ENCODE measurements at places on chromosomes 1 and 21. TPM values are rescaled to one million over a fixed set of nuclear protein-coding genes. Genes with fewer than 3 reads are reported as not detected.
A peak's percentile ranks its signal among the peaks of the same experiment; 100 is the strongest.

DNA sequence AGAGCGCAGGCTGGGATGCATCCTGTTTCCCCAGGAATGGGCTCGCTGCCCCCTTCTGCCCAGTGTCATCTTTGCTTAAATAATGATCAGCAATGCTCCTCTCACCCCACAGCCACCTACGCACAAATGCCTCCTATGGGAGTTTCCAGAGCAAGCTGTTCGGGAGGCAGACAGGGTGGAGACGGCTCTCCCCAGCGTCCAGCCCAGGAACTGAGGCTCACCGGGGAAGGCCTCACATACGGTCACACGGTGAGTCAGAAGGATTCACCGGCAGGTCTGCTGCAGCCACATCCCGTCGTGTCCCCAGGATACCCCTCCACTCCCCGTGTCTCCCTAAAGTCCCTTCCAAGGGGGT is 40.3 kb upstream of the RUNX3 start:
- DNase-seq: no peak

- DNase-seq: no peak
These were observed 21.2 kb upstream of the CHI3L1 start for GRCh38 chr1:203207751-203208150.

DNA sequence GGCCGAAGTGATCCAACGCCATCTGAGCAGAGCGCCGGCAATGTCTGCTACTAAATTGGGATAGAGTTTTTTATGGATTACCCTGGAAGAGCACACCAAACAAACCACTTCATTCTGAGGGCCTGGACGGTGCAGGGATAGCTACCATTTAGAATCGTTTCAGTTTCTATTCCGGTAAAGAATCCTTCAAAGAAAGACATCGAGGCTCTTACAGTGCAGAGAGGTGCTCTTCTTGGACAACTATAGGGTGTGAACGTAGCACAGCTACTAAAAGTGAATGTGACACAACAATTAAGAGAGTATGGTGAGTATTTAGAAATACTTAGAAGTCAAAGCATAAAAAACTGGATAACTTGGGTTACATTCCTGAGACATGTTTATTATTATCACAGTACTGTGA is 16.1 kb downstream of the HIVEP3 start:
- no peak for DNase-seq

DNA sequence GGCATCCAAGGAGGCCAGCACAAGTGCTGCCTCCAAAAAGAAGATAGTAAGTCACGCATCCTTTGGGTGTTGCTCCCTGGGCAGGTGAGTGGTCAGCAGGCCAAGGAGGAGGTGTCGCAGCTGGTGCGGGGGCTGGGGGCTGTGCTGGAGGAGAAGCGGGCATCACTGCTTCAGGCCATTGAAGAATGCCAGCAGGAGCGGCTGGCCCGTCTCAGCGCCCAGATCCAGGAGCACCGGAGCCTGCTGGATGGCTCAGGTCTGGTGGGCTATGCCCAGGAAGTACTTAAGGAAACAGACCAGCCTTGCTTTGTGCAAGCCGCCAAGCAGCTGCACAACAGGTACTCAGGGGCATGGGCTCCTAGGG is 4.3 kb downstream of the TRIM46 start:
- DNase-seq: no peak

The NECTIN4 gene
- polyA plus RNA-seq: 4.7 TPM

DNA sequence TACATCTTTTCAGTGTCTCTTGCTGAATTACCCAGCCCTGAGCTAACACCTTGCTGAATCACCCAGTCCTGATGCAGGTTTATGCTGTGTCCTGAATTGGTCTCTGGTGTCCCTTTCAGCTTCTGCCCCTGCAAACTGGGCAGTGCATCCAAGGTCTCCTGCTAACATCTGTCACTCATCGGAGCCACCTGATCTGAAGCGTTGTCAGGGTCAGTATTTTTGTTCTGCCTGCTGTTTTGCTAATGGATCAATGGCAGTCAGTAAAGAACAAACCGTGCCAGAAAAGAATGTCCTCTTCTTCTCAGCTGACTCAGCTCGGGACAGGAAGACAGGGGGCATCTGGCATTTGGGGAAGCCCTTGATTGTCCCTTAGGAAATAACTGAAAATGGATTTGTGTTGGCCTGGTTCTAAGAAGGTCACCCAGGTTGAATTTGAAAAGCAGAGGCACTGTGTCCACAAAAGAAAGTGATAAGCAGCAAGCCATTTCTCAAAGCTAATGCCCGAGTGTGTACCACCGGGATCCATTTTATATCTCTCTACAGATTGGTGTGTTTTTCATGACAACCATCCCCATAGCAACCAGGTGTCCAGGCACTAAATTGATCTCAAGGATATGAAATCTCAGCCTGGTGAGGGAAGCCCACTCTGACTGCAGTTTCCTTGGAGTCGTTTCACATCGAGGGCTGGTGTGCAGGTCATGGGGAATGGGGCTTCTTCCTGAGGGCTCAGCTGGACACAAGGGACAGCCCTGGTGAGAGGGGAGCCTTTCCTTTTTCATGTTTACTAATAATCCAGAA is 109.7 kb upstream of the IRF2BP2 start:
- no peak for DNase-seq

The AGT gene
- polyA plus RNA-seq: 45.4 TPM

DNA sequence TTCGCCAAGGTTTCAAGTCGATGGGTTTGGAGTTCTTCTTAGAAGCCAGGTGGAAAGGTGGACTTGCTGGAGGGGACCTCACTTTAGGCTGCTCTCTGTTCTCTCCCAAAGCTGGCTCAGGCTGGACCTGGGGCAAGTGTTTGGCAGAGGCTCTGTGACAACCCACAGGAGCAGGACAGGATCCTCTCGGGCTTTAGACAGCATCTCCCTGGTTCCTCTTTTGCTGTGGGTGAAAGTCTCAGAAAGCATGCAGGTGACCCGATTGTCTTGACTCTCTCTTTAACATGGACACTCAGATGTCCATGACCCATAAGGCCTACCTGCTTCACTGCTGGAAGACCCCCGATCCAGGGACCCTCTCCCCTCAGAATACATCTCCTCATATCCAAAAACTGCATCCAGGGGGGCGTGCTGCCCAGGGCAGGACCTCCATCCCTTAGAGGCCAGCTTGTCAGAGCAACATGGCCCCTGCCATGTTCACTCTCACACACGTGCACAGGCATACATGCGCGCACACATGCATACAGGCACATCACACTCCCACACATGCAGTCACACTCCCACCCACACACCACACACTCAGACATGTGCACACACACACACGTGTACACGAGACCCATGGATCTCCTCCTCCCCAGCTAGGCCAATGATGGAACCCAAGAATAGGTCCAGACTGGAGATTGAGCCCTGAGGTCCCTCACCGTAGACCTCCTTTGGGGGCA is 21.3 kb downstream of the MRPL37 start:
- DNase-seq: no peak

- DNase-seq: no peak
These were observed 14.7 kb upstream of the ALG6 start for GRCh38 chr1:63352736-63353135.

GRCh38 chr1:29502225-29502910 is 266.0 kb downstream of the PTPRU start:
- no peak for DNase-seq

The SPRR4 gene
- not detected for polyA plus RNA-seq

The CR1L gene
- 0.96 TPM for polyA plus RNA-seq

The CHRNB2 gene
- 0.45 TPM for polyA plus RNA-seq

- no peak for DNase-seq
These were observed 433 bp upstream of the KAZN start for GRCh38 chr1:14598007-14598497.

The PCP4 gene
- polyA plus RNA-seq: 11.9 TPM

GRCh38 chr1:70355920-70356319 is 1.4 kb upstream of the ANKRD13C start:
- no peak for DNase-seq

GRCh38 chr1:57198912-57199311 is 224.9 kb downstream of the DAB1 start:
- DNase-seq: no peak

GRCh38 chr1:235971020-235971419 is 93.9 kb downstream of the NID1 start:
- DNase-seq: no peak

GRCh38 chr1:64516301-64516700 is 46.4 kb downstream of the CACHD1 start:
- DNase-seq: no peak

The PDZK1 gene
- 194 TPM for polyA plus RNA-seq

GRCh38 chr1:72827278-72827677 is 544.9 kb upstream of the NEGR1 start:
- DNase-seq: no peak

The UCHL5 gene
- polyA plus RNA-seq: 48.5 TPM

DNA sequence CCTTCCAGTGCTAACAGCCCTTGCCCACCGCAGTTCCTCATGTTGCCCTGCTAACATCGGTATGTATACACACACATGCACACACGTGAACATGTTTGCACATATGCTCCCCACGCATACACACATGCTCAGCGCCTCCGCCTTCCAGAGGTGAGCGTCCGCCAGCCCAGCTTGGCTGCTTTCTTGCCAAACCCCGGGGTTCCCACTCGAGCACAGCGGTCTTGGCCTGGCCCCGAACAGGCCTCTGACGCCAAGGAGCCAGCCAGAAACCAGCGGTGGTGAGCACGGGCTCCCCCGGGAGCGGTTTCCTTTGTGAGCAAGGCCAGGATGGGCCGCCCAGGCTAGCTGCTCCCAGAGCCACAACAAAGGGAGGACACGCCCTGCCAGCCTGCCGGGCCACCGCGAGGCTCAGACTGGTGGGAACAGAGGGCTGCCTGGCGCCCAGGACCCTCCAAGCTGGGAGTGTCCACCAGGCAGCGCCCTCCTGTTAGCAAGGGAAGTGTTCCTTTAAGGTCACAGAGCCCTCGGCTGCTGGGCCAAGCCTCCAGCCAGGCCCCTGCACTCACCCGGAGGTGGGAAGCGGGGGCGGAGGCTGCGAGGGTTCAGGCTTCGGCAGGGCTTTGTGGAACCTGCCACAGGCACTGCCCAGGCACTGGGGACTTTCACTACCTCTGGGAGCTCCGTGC is 65.4 kb downstream of the ALPL start:
- DNase-seq: no peak

- DNase-seq: no peak
These were observed 40.1 kb downstream of the PIK3C2B start for GRCh38 chr1:204454476-204454875.

DNA sequence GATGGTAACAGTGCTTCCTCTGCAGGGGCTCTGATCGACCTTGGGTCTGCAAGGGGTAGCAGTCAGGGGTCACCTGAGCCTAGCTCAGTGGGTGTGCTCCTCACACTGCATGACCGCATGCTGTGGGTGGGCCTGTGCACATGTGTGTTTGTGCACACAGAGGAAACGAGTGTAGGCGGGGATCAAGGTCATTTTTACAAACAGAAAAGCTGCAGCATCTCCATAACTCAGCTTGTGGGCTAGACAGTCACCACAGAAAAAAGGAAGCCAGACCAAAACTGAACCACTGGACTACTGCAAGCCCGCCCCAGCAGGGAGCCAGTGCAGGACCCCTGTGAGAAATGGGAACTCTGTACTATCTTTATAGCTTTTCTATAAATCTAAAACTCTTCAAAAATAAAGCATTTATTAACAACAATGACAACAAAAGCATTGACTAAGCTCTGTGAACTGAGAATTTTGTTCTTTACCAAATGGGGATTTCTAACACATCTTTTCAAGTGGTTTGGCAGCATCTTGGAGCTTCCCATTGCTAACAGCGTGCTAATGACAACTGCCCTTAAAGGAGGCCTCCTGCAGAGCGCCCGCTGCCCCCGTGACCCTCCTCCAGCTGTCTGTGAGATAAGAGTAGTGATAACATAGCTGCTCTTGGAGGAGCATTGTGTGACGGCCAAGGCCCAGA is 19.9 kb upstream of the NEK2 start:
- no peak for DNase-seq

DNA sequence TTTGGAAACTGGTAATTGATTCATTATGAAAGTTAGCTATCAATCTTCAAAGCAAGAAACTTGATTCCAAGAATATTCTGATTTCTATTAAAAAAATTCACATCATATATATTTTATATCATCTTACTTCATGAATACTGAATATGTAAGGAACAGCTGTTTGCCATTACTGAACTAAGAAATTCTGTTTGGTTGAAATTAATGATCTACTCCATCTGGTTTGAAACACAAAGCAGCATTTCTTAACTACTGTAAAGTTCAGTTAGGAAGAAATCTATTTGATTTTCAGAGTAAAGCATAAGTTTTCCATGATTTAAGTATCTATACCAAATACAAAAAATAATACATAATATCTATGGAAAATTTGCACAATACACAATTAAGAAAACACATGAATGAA is 66.0 kb upstream of the SCYL3 start:
- DNase-seq: no peak

DNA sequence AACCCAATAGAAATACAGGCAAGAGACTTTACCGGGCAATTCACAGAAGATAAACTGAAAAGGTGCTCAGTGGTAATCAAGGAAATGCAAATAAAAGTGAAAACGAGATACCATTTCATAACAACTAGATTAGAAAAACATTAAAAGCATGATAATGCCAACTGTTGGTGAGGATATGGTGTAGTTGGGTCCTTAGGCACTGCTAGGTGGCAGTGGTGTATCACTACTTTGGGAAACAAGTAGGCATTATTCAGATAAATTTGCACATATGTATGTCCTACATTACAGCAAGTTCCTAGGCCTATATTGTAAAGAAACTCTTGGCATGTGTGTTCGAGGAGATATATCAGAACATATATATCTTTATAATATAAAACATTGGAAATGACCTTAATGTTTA is 31.0 kb downstream of the AZIN2 start:
- DNase-seq: no peak

The USH2A gene
- polyA plus RNA-seq: 0.52 TPM

DNA sequence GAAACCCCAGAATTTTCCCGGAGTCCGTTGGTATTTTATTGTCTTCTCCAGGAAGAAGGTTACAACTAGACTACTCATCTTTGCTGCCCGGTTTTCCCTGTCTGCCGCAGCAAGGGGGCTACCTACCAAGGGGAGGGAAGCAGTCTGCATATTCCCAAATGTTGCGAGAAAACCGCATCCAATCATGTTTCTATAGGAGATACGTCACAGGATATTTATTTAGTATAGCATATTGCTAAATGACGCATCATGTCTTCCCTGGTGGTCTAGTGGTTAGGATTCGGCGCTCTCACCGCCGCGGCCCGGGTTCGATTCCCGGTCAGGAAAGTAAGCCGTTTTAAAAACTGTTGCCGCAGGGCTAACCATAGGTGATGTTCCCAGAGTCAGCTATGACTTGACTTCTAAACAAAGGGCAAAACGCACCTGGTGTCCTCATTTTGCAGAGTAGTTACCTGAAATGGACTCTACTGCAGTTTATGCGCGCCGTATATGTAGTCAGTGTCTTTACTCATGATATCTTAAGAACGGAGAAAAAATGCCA is 15.2 kb upstream of the ZNF692 start:
- peak; percentile 83 for DNase-seq

GRCh38 chr1:31715087-31715872 is 11.5 kb upstream of the COL16A1 start:
- peak; percentile 88 for DNase-seq

GRCh38 chr1:186500804-186501203 is 39.9 kb upstream of the PDC start:
- DNase-seq: no peak

The KRTAP19-3 gene
- polyA plus RNA-seq: not detected

- DNase-seq: no peak
These were observed 41.5 kb downstream of the GALNT2 start for GRCh38 chr1:230108580-230108979.
